KBM-7 (cell line): ENCODE measurements at places on chromosomes 5 and 9.
A peak's percentile ranks its signal among the peaks of the same experiment; 100 is the strongest.

DNA sequence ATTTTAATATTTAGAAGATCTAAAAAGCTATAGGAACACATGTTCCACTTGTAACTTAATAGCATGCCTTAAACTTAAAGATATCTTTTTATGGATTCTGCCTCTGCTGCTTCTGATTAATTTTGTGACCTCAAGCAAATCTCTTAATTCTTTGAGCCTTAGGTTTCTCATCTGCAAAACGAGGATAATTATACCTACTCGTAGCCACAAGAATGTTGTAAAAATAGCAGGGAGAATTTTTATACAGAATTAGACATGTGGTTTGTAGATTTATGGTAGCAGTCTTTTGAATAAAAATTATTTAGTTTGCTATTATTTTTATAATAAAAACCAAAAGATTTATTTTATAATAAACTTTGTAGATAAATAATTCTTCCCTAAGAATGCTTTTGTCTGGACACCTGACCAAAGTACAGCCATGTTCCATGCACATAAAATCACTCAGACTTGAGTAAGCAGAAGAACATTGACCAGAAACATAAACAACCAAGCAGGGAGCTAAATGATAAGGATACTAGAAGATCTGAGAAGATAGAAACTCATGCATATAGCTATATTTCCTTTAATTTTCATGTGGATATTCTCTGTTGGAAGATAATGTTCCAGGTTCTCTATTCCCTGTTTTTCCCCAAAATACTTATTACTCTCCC, 18.5 kb downstream of the C9orf85 start:
- DNase-seq = no peak

- no peak for DNase-seq
Observed at GRCh38 chr9:117622347-117622746, 81.9 kb upstream of the TLR4 start.

DNA sequence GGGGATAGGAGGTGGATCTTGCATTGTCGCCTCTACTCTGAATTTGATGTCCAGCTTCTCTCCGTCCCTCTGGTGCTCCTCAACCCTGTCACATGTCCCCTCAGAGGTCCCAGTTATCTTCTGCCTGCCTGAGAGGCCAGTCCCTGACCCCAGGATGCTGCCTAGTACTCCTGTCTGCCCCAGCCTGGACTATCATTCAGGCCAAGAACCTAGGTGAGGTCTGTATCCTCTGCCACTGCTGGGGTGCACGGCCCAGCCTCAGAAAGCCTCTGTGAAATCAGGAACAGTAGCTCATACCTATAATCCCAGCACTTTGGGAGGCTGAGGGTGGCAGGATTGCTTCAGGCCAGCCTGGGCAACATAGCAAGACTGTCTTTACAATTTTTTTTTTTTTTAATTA, 8.6 kb downstream of the SPINK4 start:
- no peak for DNase-seq

- DNase-seq = no peak
Observed at GRCh38 chr9:127014216-127014909, 99.8 kb downstream of the RALGPS1 start.

- DNase-seq = no peak
Observed at GRCh38 chr5:133688391-133688790, 76.0 kb upstream of the FSTL4 start.

DNA sequence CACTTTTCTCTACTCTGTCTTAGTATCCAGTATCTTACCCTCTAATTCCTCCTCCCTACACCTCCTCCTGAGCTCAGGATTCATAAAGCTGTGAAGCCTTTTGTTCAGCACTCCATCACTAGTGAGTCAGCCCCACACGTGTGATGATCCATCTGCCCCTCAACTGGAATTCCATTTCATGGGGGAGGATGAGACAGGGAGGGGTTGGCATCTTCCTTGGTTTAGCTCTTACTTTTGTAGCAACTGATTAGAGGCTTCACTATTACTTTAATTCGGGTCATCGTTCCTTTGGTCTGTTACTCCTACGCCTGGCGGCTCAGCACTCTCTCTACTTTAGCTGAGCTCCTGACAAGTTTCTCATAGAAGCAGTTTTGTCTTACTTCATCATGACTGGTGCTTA, 11.8 kb downstream of the BTNL8 start:
- no peak for DNase-seq

GRCh38 chr5:127707209-127707608, 4.0 kb downstream of the CCDC192 start:
- DNase-seq = no peak

GRCh38 chr9:131198041-131198715, 72.8 kb downstream of the NUP214 start:
- no peak for DNase-seq

GRCh38 chr9:107594908-107595530, 105.5 kb upstream of the KLF4 start:
- DNase-seq = peak; percentile 8

GRCh38 chr5:53425687-53426511, 54.5 kb upstream of the FST start:
- DNase-seq = peak; percentile 75

DNA sequence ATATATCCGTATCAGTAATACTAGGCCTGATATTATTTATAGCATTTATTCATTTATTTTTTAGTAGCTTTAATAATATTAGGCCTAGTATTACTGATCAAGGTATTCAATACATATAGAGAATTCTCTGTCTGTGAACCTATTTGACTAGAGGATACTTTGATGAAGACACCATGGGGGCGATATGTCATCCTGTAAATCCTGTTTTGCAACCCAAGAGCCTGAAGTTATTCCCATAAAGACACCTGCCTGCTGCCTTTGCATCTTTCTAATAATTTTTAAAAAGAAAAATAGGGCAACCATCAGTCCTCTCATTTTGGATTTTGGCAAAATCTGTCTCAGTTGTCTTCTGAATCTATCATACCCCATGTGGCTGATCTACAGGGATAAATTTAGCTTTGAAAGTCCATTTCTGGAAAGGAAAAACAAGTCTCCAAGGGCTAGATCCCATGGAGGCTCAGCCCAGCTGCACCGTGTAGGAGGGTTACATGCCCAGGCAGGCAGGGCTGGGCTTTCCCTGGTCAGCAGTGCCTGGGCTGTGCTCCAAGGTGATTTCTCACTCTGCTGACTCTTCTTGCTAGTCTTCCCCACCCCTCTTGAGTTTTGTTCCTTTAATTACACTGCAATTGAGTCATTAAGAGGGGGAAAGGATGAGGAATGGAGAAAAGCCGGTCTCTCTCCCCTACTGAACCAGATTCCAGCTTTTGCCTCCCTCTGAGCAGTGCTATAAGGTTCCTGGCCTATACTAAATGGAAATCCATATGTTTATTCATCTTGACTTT, 169.0 kb downstream of the TRIM32 start:
- no peak for DNase-seq

- no peak for DNase-seq
Observed at GRCh38 chr5:158461240-158461854, 602.4 kb upstream of the CLINT1 start.

DNA sequence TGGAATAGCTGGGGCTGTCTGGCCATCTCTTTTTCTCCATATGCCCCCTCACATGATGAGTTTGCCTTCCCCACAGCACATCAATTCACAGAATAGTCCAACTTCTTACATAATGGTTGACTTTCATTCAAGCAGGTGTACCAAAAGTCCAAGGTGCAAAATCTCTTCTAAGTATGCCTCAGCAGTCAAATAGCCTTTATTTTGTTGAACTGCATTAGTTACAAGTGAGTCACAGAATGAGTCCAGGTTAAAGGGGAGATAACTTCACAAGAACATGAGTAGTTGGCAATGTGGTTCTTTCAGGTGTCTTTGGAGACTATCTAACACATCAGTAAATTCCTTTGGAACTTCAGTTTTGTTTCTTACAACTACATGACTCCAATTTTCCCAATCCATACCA, 672.5 kb downstream of the PRELID2 start:
- DNase-seq = no peak

- no peak for DNase-seq
Observed at GRCh38 chr9:33189331-33189791, 22.2 kb upstream of the B4GALT1 start.

DNA sequence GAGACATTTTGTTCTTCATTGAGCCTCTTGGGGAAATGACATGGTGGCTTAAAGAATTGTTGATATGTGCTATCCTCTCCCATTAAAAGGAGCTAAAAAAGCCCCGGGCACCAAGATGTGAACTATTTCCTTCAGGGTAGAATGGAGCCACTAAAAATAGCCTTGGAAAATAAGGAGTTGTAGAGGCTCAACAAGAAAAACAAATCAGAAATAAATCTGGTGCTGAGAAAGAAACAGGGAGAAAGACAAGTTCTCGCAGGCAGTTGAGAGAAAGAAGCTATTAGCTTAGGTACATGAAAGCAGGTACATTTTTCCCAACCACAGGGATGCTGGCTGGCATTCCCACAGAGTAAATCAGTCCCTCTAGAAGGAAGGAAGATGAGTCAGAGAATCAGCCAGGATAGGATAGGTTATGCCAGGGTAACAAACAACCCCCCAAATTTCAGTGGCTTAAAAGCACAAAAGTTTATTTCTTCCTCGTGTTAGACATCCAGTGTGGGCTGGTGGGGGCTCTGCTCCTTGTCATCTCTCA, 134.6 kb upstream of the ADRA1B start:
- DNase-seq = no peak

DNA sequence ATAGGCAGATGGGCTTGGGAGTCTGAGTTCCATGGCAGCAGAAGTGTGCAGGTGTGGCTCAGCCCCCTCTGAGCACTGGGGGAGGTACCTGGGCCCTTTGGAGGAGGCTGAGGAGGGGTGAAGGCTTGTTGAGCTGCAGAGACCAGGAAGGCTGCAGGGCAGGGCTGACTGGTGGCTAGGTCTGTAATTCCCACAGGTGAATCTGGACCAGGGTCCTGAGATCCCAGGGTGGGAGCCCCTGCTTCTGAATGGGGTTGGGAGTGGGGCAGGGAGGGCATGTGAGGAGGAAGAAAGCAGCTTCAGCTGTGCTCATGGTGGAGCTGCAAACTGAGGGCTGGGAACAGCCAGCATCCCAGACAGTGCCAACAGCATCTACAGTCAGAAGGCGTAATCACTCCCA, 111.1 kb downstream of the CACNA1B start:
- no peak for DNase-seq

DNA sequence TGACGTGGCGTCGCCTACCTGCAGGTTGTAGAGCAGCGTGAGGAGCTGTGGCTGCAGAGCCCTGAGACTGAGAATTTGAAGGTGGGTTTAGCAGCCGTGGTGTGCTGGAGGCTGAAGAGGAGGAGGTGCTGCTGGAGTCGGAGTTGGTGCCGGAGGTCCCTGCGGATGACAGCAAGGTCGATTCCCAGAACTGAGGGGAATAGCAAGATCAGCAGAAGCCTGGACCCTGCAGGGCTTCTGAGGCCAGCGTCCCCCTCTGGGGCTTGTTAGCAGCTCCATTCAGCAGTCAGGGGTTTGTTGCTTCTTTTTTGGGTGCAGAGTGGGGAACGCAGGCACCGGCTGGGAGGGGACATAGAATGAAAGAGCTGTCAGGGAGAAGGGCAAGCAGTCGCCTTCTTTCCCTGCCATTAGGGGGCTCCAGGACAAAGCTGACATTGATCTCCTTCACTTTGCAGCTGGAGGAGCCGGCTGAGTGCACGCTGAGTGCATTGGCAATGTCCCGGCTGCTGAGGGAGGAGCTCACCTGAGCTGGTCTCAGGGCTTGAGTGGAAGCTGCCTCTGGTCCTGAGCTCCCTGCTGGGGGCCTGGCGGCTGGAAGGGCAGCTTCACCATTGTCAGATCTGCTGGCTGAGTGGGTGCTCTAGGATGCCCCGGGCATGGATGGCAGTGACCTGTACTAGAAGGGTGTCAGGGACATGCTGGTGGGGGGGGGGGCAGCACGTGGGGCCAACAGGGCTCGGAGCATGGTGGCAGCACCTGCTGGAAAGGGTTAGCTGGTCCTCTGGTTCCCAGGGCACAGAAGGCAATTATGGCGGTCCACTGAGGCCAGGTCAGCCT, 20.8 kb downstream of the OBP2B start:
- peak; percentile 38 for DNase-seq

DNA sequence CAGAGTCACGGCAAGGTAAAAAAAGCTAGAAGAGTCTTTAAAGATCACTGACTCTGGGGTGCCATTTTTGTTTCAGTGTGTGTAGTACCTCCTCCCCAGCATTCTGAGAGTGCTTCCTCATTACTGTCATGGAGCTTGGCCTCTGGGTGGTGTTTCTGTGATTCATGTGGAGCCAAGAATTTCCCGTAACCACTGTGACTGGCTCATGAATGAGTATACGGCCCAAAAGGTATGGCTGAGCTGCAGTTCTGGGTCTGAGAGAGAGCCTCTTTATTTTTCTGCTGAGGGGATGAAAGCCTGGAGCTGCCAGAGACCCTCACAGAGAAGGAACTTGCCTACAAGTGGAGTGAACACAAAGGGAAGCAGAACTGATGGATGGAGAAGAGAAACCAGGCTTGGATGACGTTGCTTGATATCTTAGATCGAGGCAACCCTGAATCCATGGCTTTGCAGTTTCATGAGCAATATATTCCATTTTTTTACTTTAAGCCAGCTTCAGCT, 85.6 kb downstream of the PTTG1 start:
- DNase-seq = peak; percentile 46

DNA sequence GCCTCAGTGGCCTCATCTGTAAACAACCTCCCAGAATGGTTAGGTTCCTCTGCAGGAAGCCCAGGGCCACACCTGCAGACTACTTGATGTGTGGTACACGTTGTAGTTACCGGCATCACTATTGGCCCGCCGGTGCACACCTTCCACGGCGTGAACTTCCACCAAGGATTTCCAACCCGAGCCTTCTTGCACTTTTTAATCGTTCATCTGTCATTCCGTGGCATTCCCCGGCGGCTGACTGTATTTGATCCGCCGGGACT, 5.3 kb upstream of the TRIM41 start:
- DNase-seq = no peak

DNA sequence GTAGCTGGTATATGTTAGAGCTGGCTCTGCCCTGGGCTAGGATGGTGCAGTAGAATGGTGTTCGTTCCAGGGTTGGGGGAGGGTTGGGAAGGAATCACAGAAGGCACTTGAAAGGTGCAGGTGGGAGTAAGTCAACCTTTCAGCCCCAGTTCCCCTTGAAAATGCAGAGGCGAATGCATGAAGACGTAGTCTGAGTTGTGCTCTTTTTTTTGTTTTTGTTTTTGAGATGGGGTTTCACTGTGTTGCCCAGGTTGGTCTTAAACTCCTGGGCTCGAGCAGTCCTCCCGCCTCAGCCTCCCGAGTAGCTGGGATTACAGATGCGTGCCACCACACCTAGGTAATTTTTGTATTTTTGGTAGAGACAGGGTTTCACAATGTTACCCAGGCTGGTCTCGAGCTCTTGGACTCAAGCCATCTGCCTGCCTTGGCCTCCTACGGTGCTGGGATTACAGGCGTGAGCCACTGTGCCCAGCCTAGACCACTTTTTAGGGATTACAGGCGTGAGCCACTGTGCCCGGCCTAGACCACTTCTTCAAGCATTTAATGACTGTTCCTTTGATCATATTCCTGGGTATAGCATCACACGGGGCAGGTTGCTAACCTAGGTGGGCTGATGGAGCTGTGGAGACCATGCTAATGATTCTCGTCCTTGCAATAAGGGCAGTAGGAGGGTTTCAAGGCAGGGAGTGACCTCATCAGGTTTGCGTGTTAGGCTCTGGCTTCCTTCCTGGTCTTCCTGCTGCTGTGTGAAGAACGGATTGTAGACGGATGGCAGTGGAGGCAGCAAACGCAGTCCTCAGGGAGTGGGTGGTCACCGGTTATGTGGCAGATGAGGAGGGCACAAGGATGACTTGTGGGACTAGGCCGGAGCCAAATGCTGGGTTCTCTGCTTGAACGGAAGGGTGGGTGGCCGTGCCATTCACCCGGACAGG, 13.7 kb downstream of the EHMT1 start:
- DNase-seq = no peak

- DNase-seq = no peak
Observed at GRCh38 chr5:16713386-16713928, 96.7 kb upstream of the RETREG1 start.
